Putamen (tissue), 1 donor: ENCODE measurements at places on chromosomes 13 and 19.

DNA sequence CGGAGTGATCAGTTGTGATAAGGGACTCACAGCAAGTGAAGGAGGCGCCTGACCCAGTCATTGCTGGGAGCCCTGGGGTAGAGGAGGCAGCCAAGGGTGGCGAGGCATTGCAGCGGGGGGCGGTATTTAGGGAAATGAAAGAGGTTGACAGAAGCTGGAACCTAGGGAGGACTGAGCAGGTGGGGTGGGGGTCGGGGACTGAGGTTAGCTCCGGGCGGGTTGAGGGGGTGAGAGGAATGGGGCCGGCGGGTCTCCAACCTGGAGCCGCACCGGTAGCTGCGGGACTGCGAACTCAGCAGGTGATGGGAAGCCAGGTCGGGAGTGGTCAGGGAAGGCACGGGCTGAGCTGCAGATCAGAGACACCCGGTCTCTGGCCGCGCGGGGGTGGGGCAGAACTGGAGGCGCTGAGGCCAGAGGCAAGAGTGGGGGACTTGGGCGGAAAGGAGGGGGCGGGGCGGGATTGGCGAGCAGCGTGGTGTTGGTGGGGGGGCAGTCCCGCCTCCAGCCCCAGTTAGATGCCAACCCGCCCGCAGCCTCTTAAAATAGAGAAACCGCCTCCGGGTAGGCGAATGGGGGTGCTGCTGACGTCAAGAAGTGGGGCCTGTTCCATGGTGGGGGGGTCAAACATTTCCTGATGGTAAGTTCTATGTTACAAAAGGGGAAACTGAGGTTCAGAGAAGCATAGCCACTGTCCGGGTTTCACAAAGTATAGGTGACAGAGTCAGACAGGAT lies 1.5 kb downstream of the MAST3 start:
- no peak for DNase-seq

- DNase-seq, result no peak
These were observed 9.4 kb downstream of the OPA3 start for GRCh38 chr19:45575216-45575615.

- DNase-seq, result no peak
These were observed 6.0 kb downstream of the SPRED3 start for GRCh38 chr19:38394488-38394887.

DNA sequence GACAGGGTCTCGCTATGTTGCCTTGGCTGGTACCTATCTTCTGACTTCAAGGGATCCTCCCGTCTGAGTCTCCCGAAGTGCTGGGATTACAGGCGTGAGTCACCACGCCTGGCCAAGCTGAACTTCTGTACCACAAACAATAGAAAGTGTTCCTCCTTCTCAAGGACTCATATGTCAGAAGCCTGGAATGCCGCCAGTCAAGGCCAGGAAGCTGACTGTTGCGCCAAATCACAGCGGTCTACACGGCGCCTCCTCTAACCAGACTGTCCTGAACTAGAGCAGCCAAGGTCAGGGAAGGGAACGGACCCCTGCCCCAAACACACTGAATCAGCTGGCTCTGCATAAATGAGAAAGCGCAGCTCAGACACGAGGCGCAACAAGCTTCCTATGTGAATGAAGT lies 14.6 kb downstream of the RAB20 start:
- no peak for DNase-seq

- no peak for DNase-seq
These were observed 121.0 kb downstream of the KLF5 start for GRCh38 chr13:73179650-73180274.

GRCh38 chr19:2532252-2533071 lies 56.5 kb downstream of the GADD45B start:
- no peak for DNase-seq

DNA sequence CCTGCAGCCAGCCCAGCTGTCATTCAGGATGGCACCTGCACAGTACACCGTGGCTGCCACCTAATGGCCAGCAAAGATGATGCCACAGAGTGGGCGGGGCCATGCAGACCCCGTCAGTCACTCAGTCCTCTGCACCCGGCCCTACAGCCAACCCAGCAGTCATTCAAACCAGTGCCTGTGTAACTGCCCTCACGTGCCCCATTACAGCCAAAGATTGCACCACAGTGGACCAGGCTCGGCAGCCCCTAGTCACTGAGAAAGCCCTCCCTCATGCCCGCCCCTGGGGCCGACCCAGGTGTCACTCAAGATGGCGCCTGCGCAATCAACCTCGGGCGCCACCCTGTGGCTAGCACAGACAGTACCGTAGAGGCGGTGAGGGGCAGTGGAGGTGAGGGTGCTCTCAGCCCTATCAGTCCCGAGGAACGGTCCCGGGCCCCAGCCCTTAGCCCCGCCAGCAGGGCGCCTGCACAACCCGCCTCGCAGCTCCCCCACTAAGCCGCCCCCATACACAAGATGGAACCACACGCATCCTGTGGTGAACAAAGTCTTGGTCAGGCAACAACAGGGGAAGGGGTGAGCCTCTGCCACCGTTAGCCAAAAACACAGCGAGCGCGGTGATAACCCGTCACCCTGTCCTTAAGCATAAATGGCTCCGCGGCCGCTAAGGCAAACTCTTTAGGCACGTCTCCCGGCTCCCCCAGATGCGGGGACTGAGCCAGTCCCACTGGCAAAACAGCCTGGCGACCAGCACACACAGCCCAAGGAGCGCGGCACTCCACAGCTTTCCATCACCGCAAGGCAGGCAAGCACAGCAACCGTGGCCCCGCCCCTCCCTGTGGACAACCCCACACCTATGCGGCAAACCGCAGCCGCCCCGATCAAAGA lies 2.3 kb downstream of the PEG3 start:
- DNase-seq, result peak; percentile 85

DNA sequence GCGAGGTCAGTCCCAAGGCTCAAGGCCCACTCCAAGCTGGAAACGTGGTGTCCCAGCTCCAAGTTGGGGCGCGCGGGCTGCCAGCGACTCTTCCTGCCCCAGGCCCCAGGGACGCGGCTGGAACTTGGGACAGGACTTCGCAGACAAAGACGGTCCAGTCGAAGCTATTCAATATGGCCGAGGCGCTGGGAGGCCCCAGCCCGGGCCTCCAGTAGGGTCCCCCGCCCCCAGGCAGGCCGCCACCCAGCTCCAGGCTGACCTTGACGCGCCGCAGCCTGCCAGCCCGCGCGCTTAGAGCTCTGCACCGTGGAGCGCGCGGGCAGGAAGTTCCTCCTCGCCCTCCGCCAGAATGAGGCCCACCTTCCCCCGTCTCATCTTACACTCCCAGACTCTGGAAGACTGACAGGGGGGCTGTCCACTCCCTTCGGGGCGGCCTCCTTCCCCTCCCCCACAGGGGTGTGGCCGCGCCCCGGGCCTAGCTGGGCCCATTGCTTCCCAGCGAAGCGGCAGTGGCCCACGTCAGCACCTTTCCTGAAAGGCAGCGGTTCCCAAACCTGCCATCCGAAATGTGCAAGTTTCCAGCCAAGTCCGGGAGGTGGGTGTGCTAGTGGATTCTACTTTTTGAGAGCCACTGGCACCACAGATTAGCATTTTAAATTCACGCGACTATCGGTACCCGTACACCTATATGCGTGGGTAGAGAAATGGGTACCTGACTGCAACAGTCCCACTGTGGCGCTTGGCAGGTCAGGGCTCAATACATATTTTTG lies at the start of gene CCDC8:
Gene CCDC8 (minus strand): TSS at position 303 of the 770 bp plus-strand sequence. CDS start 754 bp downstream, outside the sequence.
- no peak for DNase-seq

DNA sequence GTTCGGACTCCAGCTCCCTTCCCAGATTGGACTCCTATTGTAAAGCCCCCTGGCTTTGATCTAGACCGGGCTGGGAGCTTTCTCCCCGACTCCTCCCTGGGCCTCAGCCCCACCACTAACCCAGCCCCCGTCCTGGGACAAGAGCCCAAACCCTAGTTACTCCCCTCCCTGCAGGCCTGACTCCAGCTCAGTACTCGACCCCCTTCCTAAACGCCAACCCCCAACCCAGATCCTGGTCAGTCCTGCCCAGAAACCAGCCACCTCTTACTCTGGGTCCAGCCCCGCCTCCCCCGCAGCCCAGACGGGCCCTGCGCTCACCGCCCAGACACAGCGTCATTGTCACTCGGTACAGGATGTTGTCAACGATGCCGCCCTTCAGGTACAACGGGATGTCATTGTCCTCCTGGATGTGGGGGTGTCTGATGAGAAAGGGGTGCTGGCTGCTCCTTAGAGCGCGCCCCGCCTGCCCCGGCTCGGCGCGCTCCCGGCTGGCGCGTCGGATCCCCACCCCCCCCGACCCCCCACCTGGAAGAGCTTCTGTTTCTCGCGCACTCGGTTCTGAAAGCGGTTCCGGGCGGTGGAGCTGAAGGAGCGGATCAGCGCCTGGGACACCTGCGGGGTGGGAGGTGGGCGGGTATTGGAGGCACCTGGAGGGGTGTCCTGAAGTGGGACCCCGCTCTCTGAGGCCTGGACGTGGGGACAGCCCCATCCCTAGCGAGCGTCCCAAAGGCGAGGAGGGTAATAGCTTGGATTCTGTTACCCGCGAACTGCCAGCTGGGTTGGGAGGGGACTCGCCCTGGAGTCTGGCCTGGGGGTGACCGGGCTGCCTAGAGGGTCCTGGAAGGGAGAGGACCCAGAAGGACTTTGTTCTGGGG lies 866 bp downstream of the COX7A1 start:
- no peak for DNase-seq

DNA sequence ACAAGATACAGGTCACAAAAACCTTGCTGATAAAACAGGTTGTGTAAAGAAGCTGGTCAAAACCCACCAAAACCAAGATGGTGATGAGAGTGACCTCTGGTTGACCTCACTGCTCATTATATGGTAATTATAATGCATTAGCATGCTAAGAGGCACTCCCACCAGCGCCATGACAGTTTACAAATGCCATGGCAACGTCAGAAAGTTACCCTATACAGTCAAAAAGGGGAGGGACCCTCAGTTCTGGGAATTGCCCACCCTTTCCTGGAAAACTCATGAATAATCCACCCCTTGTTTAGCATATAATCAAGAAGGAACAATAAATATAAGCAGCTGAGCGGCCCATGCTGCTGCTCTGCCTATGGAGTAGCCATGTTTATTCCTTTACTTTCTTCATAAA lies 434.1 kb downstream of the ZNF536 start:
- no peak for DNase-seq

DNA sequence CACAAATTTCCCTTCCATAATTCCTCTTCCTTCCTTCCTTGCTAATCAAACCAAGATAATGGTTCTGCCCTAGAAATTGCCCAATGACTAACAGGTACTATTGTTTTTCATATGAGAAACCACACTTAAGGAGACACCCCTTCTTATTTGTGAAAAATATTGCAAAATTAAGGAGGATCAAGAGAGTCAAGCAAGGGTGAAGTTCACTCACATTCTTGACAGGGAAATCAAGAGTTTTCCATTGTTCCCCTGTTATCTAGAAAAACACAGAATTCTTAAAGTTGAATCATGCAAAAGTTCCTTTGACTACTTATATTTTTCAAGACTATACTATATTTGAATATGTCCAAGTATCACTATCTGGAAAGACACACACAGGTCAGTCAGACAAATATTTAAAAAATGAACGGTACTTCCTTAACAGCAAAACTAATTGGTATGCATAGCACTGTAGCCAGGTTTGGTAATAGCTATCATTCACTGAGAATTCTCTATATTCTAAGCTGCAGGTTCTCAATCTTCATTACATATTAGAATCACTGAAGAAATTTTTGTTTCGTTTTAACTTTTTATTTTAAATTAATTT lies 897.2 kb downstream of the DIAPH3 start:
- no peak for DNase-seq

DNA sequence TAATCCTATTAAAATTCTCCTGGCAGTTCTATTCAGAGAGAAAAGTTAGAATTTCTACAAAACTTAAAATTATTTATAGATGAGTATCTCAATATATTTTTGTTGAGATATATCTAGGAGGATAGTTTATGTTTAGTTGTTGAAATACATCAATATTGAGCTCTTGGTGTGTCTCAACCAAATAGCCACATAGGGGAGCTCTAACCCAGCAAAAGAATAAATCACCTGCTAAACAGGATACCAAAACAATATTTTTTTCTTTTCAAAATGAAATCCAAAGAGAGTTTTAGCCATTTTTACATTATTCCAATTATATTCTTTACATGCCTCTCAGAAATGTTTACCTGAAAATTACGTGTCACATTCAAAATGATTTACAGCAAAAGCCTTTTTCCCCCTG lies 954.7 kb downstream of the SLITRK6 start:
- DNase-seq, result no peak

- DNase-seq, result no peak
These were observed 1600.9 kb upstream of the MIR17HG start for GRCh38 chr13:89746554-89746953.
